ENCODE measurements at places on chromosomes 5 and 9.

GRCh38 chr5:80714570-80715298 lies 60.0 kb upstream of the DHFR start:
- DNase-seq, result no peak

DNA sequence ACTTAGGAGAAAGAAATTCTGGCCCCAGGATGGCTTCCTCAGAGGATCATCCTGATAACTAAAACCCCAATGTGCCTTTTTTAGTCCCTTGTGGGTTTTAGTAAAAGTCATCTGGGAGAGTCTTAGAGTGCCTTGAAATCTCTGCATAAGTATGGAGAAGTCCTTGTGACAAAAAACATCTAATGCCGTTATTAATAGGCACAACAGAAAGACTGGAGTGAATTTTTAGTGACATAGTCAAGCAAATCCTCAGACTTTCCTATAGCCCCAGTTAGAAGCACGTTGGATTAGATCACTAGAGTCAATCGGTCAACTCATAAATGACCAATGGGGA lies 108.2 kb upstream of the MPDZ start:
- DNase-seq, result no peak

GRCh38 chr5:167217097-167217743 lies 1074.2 kb upstream of the WWC1 start:
- DNase-seq, result no peak

DNA sequence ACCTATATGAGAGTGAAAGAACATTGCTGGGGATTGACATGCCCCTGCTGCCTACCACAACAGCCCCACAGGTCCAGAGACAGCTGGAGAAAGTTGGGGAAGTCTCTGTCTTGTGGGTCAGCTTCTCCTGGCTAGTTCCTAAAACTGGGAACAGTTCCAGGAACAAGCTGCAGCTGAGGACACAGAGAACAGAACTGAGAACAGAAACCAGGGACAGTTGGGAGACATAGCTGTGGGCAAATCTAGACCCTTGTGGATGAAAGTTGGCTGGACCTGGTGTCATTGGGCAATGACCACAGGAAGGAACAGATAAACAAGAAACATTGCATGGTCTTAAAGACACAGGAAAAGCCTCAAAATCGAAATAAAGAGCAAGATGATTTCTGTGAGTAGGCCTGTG lies 58.3 kb upstream of the MOCS2 start:
- no peak for DNase-seq

- no peak for DNase-seq
Observed at GRCh38 chr5:10555277-10555684, 8.6 kb upstream of the ANKRD33B start.

GRCh38 chr5:151126199-151126645 lies 31.4 kb downstream of the ANXA6 start:
- no peak for DNase-seq

DNA sequence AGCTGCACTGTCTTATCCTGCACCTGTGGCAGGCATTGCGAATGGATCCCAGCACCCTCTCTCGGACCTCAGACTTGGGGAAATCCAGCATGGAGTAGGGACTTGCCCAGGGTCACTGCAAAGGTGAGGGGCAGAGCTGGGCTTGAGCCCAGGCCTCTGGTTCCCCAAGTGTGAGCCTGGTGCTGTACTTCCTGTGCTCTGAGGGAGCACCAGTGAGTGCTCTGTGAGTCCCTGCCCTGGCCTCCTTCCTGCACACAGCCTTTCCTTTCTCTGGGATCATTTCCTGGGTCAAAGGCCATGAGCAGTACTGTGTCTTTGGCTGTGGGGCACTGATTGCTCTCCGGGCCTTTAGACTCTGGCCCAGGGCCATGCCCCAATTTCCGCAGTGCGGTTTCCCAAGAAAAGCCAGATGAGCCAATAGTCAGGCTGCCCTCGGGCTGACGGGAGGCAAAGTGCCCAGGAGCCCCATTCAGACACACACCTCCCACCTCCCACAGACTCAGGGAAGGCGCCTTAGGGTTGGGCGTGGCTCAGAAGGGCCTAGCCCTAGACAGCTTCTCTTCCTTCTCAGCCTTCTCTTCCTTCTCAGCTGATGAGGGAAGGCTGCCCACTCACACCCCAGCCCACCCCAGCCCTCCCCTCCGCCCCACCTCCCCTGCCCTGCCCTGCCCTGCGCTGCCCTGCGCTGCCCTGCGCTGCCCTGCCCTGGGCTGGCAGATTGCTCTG lies 23.3 kb upstream of the TRIM14 start:
- DNase-seq, result no peak

GRCh38 chr5:56080375-56081052 lies 85.8 kb upstream of the IL6ST start:
- DNase-seq, result no peak

GRCh38 chr9:135147474-135147805 lies 60.0 kb downstream of the OLFM1 start:
- no peak for DNase-seq

GRCh38 chr9:129646252-129646651 lies 4.3 kb upstream of the ASB6 start:
- no peak for DNase-seq

- DNase-seq, result no peak
Observed at GRCh38 chr9:83218411-83219090, 155.6 kb upstream of the RASEF start.

DNA sequence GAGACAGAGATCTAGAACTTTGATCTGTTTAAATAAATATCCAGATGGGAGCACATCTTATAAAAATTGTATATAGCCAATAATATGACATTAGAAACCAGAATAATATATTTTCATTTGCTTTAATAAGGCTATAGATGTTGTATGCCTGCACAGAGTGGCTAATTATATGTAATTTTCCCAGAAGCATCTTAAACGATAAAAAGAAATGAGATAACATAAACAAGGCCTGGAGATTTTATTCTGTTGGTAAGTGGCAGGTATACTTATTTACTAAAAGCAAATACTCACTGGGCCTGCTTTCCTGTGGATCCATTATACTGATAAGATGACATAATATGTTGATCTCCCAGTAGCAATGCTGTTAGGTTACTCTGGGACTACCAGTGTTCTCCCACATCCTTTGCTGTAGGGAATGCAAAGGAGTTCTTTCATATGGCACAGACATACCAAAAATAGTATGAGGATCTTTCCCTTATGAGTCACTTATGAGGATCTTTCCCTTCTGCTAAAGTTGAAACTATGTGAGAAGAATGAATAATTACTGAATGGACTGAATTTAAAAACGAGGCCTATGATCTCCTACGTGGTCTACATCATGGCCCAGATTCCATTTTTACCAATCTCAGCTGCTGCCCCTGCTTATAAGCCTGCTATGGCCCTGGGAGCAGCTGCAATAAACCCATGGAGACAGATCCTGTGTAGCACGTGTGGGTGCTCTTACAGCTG lies 112.1 kb downstream of the NUDT12 start:
- DNase-seq, result no peak

DNA sequence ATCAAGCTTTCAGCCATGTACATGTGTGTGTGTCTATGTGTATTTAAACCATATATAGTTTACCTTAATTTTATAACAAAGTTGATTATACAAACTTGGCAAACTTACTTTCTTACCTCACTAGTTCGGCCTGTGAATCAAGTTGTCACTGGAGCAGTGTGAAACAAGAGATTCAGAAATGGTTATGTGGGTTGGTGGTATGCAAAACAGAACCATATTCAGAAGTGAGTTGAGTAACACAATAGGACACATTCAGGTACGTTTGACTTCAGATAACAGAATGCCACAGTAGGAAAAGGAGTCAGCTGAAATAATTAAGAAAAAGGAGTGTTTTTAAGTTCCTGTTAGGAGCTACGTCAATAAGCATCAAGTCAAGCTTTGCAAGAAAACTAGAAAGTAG lies 21.5 kb downstream of the XPA start:
- DNase-seq, result no peak

- no peak for DNase-seq
Observed at GRCh38 chr9:127380479-127380878, 16.5 kb upstream of the SLC2A8 start.

GRCh38 chr9:13570068-13570974 lies 290.8 kb upstream of the MPDZ start:
- no peak for DNase-seq

DNA sequence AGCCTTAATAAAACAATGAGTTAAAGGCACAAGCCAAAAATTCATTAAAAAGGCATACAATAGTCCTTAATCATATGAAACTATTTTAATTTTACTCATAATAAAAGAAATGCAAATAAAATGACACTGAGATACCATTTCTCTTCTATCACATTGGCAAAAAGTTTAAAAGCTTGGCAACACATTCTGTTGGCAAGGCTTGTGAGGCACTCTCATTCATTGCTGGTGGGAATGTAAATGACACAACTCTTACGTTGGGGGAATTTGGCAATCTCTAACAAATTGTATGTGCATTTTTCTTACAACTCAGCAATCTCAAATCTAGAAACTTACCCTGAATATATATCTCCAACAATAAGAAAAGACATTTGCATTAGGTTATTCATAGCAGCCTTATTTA lies 111.6 kb downstream of the PRELID2 start:
- DNase-seq, result no peak

DNA sequence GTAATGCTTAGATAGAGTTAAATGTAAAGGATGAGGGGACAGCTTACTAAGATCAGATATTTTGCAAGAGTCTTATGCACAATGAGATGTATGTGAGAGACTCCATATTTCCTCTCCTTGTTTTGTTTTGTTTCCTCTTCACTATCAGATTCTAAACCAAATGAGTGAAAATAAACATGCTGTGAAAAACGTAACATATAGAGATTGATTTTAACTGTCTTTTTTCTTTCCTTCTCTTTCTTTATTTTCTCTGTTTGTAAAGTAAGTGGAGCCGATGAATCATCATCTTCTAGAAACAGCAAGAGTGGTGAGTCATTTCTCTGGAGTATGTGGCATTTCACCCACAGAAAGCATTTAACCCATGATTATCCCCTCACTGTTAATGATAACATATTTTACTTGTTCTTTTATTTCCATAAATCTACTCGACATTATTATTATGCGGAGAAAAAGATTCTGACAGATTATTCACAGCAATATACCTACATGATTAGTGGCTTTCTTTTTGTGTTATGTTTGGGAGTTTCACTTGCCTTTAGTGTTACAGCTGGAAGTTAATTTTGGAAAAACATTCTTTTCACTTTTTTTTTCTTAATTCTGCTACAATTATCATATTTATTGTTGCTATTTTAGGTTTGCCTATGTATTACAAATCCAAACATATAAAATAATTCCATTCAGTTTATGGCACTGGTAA lies 2.1 kb upstream of the ANXA1 start:
- no peak for DNase-seq

DNA sequence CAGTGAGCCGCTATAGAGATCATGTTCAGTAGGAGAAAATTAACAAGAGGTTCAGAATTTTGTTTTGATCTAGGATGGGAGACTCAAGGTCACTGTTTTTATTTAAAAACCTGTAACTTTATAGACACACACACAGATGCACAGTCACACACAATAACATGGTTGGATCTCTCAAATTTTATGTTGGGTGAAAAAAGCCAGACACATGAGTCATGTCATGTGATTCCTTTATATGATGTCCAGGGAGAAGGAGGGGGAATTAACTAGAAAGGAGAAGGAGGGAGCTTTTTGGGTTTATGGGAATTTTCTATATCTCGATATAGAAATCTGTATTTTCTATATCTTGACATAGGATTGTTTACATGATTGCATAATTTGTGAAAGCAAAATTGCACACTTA lies 17.1 kb downstream of the C6 start:
- DNase-seq, result no peak

DNA sequence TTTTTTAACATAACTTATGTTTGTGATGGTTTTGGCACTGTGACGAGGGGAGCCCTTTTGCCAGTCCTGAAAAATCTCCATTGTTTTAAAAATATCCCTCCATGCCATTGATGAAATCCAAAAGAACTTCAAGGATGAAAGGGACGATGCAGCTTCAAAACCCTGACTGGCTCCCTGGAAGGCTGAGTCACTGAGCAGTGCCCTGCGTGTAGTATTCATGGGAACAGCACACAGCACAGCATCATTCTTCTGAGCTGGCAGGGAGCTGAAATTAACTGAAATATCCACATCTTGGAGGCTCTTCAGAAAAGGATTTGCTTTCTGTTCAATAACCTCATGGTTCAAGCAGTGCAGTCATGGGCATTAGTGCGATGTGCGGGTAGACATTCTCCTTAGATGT lies 29.7 kb downstream of the PDE4D start:
- DNase-seq, result no peak

- DNase-seq, result no peak
Observed at GRCh38 chr5:180779985-180780610, 22.5 kb downstream of the MGAT1 start.

- DNase-seq, result no peak
Observed at GRCh38 chr5:79318935-79319614, 83.1 kb downstream of the JMY start.

GRCh38 chr5:36054647-36055046 lies 12.0 kb downstream of the UGT3A2 start:
- no peak for DNase-seq

DNA sequence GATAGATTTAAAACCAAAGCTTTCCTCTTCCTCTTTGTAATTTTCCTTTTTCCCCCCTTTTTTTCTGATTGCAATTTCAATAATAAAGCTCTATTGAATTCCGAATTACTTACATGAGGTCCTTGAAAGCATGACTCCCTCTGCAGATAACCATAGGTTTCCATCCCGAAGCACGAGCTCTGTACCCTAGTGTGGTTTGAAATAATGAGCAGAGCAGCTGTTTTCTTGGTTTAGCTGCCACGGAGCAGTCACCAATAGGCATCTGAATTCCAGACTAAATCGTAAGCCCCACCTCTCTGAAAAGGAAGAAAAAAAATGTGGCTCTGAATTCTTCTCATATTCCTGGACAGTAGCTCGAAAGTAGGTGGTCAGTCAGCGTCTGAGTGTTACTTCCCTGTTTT lies 18.5 kb upstream of the GNE start:
- DNase-seq, result no peak

DNA sequence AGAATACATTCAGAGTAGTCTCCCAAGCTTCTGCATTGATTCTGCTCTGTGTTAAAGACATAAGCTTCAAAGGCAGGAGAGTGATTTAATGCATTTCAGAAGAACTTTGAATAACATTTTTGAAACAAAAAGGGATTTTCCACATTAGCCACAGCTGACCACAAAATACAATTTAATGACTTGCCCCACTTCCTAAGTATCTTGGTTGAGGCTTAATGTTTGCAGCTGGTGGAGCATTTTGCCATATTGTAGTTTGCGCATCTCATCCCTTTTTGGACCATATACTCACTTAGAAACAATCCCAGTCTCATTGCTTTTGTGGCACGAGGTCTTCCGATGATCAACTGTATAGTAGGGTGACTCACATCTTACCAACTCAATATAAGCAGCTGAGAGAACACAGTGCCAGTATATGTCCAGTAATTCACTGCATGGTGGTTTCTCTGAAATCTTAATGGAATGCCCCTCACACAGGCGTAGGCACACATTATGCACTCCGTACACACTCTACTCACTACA lies 455.8 kb upstream of the PTGER4 start:
- DNase-seq, result no peak

- no peak for DNase-seq
Observed at GRCh38 chr9:95425910-95426551, 90.7 kb downstream of the PTCH1 start.

GRCh38 chr5:110345623-110346022 lies 380.8 kb downstream of the TMEM232 start:
- no peak for DNase-seq

Data from esophagus squamous epithelium (tissue), 5 donors.